NCI-H1436 (cell line): ENCODE measurements at places on chromosomes 2 and 18.

- no peak for DNase-seq
Observed at GRCh38 chr18:49898421-49898820, 85.1 kb upstream of the ACAA2 start.

DNA sequence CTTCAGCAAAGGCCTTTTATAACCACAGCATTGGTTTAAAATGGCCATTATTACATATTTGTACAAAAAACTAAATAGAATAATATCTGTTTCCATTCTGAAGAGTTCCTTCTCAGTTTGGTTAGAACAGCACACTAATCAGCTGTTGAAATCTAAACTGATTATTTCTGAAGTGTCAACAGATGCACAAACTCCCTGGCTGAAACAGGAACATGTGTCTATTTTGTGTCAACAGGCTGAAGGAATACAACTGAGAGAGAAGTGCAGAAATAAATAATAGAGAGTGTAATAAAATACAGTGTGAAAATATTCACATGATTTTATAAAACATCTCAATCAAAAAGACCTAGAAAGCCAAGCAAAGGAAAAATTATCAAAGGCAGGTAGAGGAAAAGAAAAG lies 29.7 kb downstream of the IKZF2 start:
- DNase-seq, result no peak

GRCh38 chr2:217054791-217055190 lies 194.9 kb upstream of the TNP1 start:
- DNase-seq, result peak; percentile 49

- DNase-seq, result no peak
Observed at GRCh38 chr2:241947004-241947350, 77.4 kb downstream of the RTP5 start.

DNA sequence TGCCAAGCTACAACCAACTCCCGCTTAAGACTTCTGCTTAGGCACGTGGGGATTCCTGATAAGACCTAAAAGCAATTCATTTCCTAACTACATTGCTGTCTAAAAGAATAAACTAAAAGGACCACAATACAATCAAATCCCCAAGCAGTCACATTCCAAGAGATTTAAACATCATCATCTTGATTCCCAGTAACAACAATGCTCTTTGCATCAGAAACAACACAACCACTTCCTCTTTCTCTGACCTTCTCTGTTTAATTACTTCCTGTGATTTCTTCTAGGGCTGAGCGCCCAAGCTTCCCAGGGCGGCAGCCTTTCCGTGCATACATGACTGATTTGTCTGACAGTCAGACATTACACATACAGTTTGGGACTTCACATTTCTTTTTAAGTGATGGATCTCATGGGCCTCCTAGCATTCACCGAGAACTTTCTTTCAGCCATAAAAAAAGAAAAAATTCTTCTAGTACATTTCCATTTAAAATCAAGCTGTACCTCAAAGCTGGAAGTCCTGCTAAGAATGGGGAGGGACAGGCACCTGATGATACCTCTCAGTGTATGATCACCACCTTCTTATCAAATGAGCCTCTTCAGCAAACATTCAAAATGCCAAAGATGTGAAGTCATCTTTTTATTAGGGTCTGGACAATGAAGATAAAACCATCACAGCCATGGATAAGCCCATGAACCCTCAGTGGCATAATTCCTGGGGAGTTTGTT lies 11.5 kb downstream of the SPRED2 start:
- no peak for DNase-seq

DNA sequence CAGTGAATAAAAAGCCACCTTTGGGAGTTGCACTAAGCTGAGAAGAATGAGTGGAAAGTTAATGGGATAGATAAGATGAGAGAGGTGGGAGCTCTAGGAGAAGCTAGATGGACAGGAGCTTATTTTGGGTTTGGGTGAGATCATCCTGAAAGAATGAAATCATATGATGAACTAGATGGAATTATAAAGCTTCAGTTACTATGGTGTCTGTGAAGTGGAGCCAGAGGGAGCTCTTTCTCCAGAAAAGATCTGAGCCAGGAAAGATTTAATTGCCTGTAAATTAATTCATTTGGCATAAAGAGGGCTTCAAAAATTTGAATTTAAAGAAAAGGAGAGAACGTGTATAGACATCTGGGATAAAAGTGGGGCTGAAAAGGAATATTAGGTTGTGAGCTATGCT lies 10.3 kb downstream of the DNAH6 start:
- DNase-seq, result no peak

DNA sequence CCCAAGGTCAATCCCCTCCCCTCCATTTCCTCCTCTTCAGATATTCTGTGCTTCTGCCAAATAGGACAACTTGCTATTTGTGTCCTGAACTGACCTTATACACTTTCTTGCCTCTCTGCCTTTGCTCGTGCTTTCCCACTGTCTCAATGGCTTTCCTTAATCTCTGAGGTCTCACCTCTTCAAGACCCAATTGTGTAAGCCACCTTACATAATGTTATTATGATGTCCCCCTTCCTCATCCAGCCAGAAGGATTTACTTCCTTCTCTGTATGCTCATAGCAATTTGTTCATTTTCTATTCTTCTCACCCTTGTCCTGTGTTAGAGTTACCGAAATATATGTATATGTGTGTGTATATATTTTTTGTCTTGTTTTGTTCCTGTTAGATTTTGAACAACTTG lies 26.9 kb upstream of the DARS1 start:
- no peak for DNase-seq

DNA sequence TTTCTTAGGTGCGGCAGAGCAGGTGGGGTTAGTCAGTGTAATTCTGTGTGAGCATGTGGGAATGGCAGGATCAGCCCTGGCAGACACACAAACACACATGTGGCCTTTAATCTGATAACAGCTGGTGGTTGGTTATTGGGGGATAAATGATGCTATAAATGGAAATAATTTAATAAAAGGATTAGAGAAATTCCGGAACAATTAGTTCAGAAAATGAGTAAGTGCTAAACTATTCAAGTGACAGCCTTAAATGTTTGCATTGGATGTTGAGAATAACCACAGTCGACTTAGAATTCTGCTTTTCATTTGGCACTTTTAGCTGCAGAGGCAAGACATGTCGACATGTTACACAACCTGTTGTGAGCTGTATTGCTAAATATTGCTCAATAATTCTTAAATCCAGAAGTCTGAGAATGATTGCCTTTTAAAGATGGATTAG lies 7.2 kb downstream of the SMYD1 start:
- DNase-seq, result no peak

GRCh38 chr2:31381601-31382000 lies 32.9 kb downstream of the XDH start:
- no peak for DNase-seq

DNA sequence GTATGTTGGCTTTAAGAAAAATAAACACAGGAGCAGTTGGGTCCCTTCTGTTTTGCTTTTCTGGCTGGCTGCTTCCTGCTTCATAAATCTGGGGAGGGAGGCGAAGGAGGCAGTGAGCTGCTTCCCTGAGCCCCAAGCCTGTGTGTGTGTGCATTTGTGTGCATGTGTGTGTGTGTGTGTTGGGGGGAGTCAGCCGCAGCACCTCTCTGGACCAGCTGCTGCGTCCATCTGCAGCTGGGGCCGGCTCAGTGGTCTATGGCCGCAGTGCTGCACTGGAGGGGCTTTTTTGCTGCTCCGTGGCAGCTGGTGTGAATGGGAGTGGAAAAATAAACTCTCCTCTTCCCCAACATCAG lies 192.3 kb downstream of the RNF144A start:
- DNase-seq, result no peak

DNA sequence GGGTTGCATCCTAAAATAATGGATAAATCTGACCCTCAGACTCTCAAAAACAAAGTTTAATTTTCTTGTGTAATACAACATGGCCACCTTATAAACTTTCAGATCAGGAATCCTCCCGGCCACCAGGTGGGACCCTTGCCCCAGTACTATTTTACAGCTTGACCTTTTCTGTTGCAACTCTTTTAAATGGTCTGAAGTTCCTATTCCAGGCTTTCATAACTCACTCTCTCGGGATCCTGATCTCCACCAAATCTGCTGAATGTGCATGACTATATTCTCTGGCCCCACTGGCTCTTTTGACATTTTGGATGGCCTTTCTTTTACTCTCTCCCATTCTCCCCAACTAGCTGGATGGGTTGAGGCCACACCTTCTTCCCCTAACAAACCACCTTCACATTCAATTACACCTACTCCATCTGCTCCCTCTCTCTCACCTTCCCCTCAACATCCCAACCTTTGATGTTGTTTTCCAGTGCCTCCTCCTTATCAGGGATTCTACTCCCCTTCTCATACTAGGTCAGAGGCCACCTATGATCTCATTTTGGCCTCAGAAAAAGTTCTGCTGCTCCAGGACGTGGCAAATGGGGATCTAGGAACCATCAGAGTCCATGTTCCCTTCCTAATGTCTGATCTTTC lies 70.8 kb downstream of the SESTD1 start:
- DNase-seq, result no peak

GRCh38 chr2:227192491-227192890 lies 28.1 kb downstream of the COL4A3 start:
- DNase-seq, result no peak

- no peak for DNase-seq
Observed at GRCh38 chr2:134875309-134875708, 36.9 kb downstream of the ACMSD start.

- DNase-seq, result no peak
Observed at GRCh38 chr2:202109737-202110184, 36.7 kb downstream of the KIAA2012 start.

DNA sequence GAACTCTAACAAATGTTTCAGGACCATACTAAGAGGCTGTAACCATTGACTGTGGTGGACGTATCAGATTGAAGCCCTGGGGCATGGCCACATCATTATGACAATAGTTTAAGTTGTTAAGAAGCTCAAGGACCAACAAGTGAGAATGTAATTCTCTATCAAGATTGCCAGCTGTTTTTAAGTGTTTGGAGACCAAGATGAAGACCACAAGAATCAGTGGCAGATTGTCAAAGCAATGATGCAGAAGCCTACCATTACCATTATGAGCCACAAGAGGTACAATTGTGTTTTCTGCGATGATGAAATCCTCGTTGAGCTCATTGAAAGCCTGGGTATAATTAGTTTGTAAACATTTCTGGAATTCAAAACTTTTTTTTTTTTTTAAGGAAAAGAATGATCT lies 261.1 kb upstream of the ZEB2 start:
- peak; percentile 33 for DNase-seq

GRCh38 chr2:47720036-47720435 lies 62.9 kb upstream of the MSH6 start:
- DNase-seq, result no peak

- no peak for DNase-seq
Observed at GRCh38 chr18:27005589-27005988, 140.1 kb upstream of the AQP4 start.

DNA sequence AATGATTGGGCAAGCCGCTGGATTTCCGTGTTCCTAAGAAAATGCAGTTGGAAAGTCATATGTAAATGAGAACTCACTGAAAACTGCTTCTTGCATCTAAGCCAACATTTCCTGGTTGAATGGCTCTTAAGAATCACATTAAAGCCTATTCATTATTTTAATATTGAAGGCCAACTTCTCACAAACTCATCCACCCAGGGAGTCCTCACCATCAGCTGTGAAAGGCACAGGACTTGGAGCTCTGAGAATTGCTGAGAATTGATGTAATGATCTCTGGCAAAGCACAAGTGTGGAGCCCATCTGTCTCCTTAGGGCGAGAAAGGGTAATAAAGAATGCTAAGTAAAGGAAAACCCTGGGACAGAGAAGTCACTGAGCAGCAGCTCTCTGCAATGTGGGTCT lies 55.9 kb upstream of the APCDD1 start:
- no peak for DNase-seq

- no peak for DNase-seq
Observed at GRCh38 chr2:100819370-100820272, at the start of gene NPAS2. Gene NPAS2, plus strand, starts transcription at chr2:100820139. Its CDS starts 84,616 bp downstream, at chr2:100904755.

DNA sequence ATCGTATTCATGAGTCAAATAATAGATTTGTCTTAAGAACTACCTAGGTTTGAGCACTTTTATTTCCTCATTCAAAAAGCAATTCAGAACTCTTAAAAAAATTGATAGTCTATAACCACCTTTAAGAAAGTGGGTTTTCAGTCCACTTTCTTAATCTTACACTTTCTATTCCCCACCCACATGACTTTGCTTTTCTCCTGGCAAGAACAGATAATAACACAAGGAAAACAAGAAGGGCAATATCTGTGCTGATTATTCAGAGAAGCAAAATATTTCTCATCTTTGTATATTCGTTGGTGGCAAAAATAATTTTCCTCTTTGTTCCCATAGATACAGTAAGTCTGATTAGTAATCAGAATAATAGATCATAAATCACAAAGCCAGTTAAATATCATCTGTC lies 130.6 kb upstream of the DNAJC10 start:
- DNase-seq, result no peak

DNA sequence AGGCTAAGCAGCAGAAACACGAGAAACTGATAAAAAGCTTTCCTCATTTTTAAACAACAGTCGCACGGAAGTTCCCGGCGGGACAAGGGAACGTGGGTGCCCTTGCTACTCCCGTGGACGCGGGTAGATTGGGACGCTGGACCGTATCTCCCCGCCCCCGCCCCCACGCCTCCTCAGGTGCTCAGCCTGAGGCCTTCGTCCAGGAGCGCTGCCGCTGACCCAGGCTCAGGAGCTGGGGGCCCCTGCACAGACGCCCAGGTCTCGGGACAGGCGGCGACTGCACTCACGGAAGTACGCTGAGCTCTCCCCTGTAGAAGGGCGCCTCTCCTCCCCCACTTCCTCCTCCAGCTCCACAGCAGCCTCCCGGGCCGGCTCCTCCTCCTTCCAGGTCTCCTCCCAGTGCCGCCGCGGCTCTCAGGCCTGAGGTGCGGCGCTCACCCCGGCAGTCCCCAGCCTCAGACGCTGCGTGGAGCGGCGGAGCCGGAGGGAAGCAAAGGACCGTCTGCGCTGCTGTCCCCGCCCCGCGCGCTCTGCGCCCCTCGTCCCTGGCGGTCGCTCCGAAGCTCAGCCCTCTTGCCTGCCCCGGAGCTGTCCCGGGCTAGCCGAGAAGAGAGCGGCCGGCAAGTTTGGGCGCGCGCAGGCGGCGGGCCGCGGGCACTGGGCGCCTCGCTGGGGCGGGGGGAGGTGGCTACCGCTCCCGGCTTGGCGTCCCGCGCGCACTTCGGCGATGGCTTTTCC lies at the start of gene ITGAV:
TSS of gene ITGAV (plus strand) at position 445 of the 738 bp plus-strand sequence. CDS start at position 728, 283 bp downstream.
- peak; percentile 80 for DNase-seq
